ENCODE measurements at places on chromosomes 4 and X.

- DNase-seq = no peak
Measured at GRCh38 chr4:110415041-110415440, 60.9 kb upstream of the ENPEP start.

DNA sequence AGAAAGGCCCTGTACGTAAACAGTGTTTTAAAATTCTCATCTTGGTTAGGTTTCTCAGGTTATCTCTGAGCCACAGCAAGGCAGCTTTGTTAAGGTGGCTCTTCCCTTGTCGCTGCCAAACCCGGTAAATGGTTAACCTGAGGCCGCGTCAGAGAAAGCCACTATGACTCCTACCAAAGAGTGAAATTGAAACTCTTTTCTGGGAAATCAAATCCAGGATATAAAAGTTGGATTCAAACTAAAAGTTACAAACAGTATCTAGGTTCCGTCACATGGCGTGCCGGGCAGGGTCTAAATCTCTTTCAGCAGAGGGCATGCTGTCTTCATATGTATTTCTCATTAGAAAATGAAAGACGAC, 433 bp downstream of the MMAA start:
- peak; percentile 60 for DNase-seq

GRCh38 chr4:184479516-184479950, 5.2 kb upstream of the IRF2 start:
- peak; percentile 90 for DNase-seq

GRCh38 chr4:109559625-109559982, 442 bp upstream of the MCUB start:
- DNase-seq = peak; percentile 13

GRCh38 chr4:161133586-161134276, 1030.1 kb downstream of the FSTL5 start:
- no peak for DNase-seq

DNA sequence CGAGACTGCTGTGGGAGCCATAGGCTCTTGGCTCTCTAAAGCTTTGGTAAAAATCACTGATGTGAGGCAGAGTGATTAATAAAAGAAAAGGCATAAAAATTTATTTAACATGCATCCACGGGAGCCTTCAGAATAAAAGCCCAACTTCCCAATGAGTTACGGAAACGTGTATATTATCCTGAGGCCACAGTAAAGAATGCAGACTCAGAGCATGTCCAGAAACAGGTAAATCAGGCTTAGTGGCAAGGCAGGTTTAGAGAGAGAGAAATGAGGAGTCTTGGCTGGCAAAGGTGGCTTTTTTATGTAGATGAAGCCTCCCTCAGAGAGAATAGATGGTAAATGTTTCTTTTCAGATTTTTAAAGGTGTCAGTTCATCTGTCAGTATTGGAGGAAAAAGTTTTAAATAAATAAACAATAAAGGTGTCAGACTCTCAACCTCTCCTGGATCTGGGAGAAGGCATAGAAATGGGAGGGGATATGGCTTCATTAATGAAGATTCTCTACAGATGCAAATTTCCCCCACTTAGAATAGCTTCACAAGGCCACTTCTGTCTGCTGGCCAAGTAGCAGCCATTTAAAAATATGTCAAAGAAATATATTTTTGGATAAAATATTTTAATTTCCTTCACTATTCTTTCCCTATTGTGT, 24.0 kb downstream of the C4orf51 start:
- DNase-seq = no peak

GRCh38 chr4:24000470-24000831, 110.6 kb upstream of the PPARGC1A start:
- no peak for DNase-seq

GRCh38 chr4:7513671-7514070, 78.9 kb upstream of the PSAPL1 start:
- DNase-seq = no peak

DNA sequence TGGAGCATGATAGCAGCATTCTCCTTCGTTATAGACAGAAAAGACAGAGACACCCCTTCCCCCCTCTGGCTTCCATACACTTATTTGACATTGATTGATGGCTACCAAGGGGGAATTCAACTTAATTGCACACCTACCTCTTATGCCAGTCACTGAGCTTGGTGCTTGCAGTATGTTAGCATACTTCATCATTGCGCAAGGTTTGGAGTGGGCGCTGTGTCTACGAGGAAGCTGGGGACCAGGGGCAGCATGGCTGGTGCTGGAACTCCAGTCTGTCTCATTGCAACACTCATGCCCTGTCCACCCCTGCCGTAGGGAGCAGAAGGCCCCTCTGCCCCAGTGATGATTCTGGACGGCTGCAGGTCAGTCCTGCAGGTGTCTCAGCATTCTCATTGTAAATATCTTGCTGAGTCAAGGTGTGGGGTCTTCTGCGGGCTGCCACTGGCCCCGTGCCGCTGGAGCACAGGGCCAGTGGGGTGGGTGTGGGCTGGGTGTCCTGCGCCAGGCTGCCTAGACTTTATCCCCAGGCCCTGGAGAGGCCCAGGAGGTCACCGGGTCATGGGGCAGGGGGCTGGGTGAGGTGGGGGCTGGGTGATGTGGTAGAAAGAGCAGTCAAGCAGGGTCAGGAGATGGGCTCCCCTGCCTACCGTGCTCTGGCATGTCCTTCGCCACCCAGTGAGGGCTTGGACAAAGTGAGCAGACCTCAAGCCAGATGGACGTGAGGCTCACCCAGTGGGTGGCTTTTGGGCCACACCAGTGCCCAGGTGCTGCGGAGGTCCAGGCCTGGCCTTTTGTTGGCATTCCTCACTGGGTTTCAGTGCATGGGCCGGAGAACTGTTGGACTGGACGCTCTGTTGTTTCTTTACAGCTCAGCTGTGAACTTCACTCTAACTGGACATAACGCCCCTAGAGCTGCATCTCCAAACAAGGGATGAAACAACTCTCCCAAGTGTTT, 85.5 kb downstream of the PSAPL1 start:
- DNase-seq = peak; percentile 31

DNA sequence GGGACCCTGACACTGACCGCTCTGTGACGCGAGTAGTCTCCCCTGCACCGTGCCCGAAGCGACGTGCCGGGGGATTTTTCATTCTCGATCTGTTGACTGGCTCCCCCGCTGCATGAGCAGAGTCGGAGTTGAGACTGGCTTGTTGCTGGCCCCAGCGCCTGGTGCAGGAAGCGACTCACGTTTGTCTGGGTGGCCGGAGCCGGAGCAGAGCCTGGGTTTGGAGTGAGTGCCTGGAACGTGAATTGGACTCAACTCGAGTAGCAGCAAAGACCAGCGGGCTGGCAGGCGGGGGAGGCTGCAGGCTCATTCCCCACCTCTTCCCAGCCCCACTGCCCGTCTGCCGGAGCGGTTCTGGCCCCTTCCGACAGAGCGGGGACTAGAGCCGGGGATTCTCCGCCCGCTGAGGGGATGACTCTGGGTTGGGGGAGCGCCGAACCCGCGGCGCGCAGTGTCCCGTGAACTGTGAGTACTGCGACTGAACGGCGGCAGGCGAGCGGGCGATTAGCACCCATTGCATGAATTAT, 554 bp downstream of the PCDH7 start:
- DNase-seq = no peak

DNA sequence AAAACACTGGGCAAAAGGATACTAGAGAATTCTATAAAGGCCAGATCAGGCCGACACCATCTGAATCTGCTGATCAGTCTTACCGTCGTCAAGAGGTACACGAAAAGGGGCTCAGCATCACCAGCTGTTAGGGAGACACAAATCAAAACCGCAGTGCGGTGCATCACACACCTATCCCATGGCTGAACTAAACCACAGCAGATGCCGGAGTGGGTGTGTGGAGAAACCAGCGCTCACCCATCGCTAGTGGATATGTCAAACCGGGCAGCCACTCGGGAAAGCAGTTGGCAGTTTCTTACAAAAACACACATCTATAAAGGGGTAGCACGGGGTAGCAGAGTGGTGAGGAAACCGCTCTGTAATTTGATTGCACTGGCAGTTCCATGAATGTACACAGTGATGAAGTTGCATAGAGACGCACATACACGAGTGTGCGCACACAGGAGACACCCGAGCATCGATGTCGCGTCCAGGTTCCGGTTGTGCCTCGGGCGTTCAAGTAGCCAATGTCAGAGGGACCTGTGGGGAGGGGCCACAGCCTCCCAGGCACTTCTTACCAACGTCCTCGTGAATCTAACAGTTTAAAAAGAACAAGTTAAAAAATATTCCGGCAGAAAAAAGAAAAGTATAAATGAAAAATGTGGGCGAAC, 23.1 kb upstream of the CCNQ start:
- DNase-seq = no peak

DNA sequence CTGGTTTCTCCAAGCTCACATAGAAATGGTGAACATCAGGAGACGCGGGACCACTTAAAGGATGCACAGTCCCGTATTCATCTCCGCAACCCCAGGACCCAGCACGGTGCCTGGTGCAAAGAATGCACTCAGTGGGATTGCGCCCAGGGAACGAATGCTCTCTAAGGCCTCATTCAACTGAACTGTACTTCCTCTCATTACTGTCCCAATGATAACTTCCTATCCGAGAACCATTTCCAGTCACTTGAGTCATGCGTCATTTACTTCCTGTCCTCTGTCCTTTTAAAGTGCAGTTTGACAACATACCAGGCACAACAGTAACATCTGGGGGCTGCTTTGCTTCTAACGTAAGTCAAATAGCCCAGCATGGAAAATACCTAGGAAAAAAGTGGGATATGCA, 75.7 kb downstream of the RBM47 start:
- DNase-seq = peak; percentile 91

- no peak for DNase-seq
Measured at GRCh38 chr4:185764876-185765275, 47.1 kb downstream of the SORBS2 start.

DNA sequence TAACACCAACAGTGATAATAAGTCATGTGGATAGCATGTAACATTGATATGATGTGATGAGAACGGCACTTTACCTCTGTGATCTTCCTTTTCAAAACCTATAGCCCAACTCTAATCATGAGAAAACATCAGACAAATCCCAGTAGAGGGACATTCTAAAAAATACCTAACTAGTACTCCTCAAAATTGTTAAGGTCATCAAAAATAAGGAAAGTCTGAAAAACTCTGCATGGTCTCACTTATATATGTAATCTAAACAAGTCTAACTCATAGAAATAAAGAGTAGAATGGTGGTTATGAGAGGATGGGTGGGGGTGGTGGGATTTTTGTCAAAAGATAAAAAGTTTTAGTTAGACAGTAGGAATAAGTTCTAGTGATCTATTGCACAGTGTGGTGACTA, 243.9 kb upstream of the GRIA3 start:
- DNase-seq = no peak

- DNase-seq = no peak
Measured at GRCh38 chr4:5416637-5417036, 291.7 kb downstream of the EVC2 start.

DNA sequence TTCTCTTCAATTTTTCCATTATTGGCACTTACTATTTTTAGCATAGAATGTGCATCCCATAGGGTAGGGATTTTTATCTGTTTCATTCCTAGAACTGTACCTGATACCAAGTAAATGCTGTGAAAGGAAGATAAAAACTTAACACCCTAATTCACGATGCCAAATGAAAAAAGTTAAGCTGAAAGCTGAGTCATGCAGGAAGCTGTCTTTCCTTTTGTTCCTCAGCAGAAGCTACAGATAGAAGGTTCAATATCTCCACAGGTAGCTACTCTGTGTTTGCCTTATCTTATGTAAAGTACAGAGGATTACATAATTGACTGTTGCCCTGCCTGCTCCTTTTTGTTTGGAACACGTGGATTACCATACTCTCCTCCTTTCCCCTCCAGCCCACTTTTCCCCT, 77.0 kb downstream of the LRP2BP start:
- no peak for DNase-seq

GRCh38 chr4:188818300-188818699, 679.1 kb downstream of the TRIML1 start:
- no peak for DNase-seq

- DNase-seq = no peak
Measured at GRCh38 chr4:108831291-108831690, 68.4 kb upstream of the ETNPPL start.

- peak; percentile 62 for DNase-seq
Measured at GRCh38 chrX:154019633-154020528, at the start of gene IRAK1. Gene IRAK1, minus strand, starts transcription at chrX:154019902. Its CDS starts 90 bp downstream, at chrX:154019812.

GRCh38 chr4:3255611-3256186, 6.7 kb downstream of the MSANTD1 start:
- DNase-seq = no peak

- no peak for DNase-seq
Measured at GRCh38 chr4:146186041-146186440, 10.5 kb downstream of the LSM6 start.

DNA sequence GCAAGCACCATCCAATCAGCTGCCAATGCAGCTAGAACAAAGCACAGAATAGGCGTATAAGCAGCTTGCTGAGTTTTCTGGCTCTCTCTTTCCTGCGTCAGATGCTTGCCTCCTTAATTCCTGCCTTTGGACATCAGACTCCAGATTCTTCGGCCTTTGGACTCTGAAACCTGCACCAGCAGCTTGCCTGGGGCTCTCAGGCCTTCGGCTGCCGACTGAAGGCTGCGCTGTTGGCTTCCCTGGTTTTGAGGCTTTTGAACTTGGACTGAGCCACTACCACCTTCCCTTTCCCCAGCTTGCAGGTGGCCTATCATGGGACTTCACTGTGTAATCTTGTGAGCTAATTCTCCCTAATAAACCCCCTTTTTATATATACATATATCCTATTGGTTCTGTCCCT, 6.1 kb downstream of the TMEM192 start:
- no peak for DNase-seq

GRCh38 chr4:65139998-65140397, 530.3 kb downstream of the EPHA5 start:
- DNase-seq = no peak

- DNase-seq = no peak
Measured at GRCh38 chr4:44162538-44163270, 285.9 kb downstream of the KCTD8 start.

DNA sequence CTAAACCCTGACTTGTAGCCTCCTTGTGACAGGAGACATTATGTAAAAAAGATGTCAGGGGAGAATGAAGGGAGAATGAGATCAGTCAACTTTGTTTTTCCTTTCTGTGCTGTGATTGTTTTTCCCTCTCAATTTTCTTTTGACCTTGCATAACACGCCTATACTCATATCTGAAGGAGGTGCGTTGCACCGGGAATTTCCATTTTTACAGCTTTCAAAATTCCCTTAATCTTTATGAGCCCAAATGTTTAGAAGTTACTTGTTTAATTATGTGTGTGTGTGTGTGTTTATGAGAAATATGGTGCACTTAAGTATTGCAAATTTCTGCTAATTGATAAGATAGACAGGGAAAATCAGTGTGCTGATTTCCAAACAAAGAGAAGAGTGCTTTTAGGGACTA, 21.6 kb downstream of the SYNPO2 start:
- DNase-seq = peak; percentile 23

DNA sequence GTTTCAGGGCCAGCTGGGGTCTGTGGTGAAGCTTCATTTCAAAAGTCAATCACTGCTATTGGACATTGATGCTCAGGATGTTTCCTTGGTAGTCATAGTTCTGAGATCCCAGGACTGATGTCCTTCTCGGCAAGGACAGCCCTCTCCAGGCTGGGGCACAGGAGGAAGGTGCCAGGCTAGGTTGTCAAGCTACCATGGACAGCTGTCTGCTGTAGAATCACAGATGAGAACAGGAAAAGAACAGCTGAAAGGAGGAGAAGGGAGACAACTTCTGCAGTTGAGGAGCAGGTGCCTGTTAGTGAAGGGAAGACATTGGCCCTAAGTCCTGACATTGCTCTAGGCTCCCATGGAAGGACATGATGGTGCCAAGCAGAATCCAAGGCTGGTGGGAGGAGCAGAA, 58.0 kb downstream of the XAGE2 start:
- DNase-seq = no peak

Data from inflammatory macrophage treated with lipopolysaccharide for 1 hour (primary cell).